Large intestine (tissue), 12 donors: ENCODE measurements at places on chromosomes 6 and 20. TPM values are rescaled to one million over a fixed set of nuclear protein-coding genes. Genes with fewer than 3 reads are reported as not detected.

Gene TMC2
- polyA plus RNA-seq = 0.45 TPM

Gene MEP1A
- polyA plus RNA-seq = 649 TPM

Gene SEMG1
- polyA plus RNA-seq = not detected

Gene ZNF165
- 2.7 TPM for polyA plus RNA-seq

Gene EPPIN
- not detected for polyA plus RNA-seq

Gene IMPG1
- 3.4 TPM for polyA plus RNA-seq

Gene MAP7
- polyA plus RNA-seq = 37.2 TPM

Gene GPANK1
- polyA plus RNA-seq = 21.4 TPM

Gene PMEPA1
- polyA plus RNA-seq = 18.9 TPM

Gene PNLDC1
- 0.16 TPM for polyA plus RNA-seq

Gene GHRH
- 0.79 TPM for polyA plus RNA-seq

Gene BNIP5
- polyA plus RNA-seq = 11.2 TPM

Gene CST2
- polyA plus RNA-seq = 0.07 TPM

DNA sequence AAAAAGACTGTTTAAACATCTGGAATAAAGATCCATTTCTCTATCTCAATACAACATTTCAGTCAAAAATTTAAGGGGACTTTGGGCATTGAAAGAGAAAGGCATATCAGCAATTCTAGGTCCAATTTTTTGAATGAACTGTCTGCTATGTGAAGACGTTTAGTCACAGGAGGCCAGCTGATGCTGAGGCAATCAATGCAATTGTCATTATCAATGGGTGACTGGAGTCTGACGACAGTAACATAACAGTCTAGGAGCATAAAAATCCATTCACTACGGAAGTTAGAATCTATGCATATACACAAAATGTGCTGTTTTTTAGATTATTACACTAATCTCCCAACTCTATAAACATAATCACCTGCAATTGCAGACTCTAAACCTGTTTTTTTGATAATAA, 37.8 kb downstream of the TENT5A start:
- H3K4me1 ChIP-seq = no peaks in the 10 kb centered on the region
- H3K27ac ChIP-seq = no peak overlapping the region
- no peaks in the 10 kb centered on the region for H3K27me3 ChIP-seq
- DNase-seq = no peak

DNA sequence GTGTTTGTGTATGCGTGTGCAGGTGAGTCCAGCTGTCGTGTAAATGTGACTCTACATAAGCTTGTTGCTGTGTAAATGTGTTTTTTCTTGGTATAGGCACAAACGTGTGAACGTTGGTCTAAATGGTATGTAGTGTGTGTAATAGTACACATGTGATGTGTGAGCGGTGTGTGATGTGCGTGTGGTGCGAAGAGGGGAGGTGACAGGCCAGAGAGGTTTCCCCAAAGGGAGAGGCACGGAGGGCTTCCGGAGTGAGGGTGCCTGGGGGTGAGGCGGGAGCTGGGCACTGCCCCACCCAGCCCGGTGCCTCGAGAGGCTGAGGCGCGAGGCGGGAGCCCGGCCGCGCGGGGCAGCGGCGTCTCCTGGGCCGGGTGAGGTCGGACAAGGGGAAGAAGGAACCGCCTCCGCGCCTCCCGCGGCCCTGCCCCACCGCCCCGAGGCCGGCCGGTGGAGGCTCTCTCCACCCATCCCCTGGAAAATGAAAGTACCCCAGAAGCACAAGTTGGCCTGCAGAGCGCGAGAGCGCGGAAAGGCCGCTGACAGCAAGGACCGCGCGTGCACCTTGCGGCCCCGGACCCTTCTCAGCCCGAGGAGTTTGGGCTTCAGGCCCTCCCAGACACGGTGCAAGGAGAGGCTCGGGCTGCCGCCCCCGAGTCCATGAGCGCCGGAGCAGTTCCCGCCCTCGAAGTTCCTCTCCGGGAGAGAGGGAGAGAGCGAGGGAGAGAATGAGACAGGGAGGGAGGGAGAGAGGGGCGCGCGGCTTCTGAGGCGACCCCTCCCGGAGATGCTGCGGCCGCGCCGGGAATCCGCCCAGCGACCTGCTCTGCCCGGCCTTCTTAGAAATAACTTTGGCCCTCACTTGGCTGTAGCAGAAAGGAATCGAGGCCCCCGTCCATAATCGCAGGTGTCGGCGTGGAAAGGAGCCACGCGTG, 43.2 kb upstream of the OSTM1 start:
- H3K36me3 ChIP-seq = no peaks in the 10 kb centered on the region
- peak overlapping the region; percentile 57 for H3K4me3 ChIP-seq
- H3K27ac ChIP-seq = no peak overlapping the region
- DNase-seq = peak; percentile 70
- H3K27me3 ChIP-seq = peaks cover 92% of the 10 kb centered on the region

- no peaks in the 10 kb centered on the region for H3K36me3 ChIP-seq
- H3K4me3 ChIP-seq = no peak overlapping the region
- no peak overlapping the region for H3K27ac ChIP-seq
- H3K4me1 ChIP-seq = no peaks in the 10 kb centered on the region
- H3K27me3 ChIP-seq = no peaks in the 10 kb centered on the region
- DNase-seq = no peak
Measured at GRCh38 chr6:21438237-21438985, 155.1 kb upstream of the SOX4 start.

DNA sequence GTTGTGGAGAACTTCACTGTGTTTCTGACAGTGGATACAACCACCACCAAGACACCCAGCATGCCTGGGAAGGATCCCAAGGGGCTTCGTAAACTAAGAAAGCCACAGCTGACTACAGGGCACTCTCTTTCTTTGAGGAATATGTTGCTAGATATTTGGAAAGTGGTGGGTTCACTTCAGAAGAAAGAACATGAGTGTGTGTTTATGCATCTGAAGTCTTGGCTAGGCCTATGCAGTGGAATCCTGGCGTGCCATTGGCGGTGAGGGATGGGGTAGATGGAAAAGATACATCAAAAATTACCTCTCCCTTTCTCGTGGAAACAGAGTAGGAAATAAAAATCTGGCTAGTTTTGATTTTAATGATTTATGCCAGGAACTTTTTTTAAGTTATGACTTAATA, 187.7 kb downstream of the PDE7B start:
- H3K27me3 ChIP-seq = no peaks in the 10 kb centered on the region
- H3K27ac ChIP-seq = no peak overlapping the region
- peaks cover 6% of the 10 kb centered on the region for H3K4me1 ChIP-seq
- no peak overlapping the region for H3K4me3 ChIP-seq

- peaks cover 6% of the 10 kb centered on the region for H3K4me1 ChIP-seq
- H3K27me3 ChIP-seq = no peaks in the 10 kb centered on the region
- no peaks in the 10 kb centered on the region for H3K36me3 ChIP-seq
- no peak overlapping the region for H3K27ac ChIP-seq
- H3K4me3 ChIP-seq = no peak overlapping the region
Measured at GRCh38 chr6:14375930-14376329, 258.4 kb downstream of the CD83 start.

DNA sequence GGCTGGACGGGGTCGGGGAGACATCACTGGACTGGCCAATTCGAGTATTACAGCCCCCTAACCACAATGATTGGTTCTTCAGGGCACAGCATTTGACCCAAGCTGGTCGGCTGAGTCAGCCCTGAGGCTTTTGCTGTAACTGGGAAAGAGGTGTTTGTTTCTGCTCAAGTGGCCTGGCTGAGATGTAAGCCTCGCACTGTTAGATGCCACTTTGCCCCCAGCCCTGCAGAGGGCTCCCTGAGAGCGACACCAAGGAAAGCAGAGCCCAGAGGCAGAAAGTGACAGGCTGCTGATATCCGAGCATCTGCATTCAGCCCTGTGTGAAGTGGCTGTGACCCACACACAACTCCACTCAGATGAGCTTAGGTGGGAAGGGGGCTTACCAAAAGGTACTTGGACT, 19.4 kb downstream of the ERGIC3 start:
- no peaks in the 10 kb centered on the region for H3K27me3 ChIP-seq
- H3K36me3 ChIP-seq = peaks cover 25% of the 10 kb centered on the region
- H3K4me1 ChIP-seq = peaks cover 14% of the 10 kb centered on the region
- no peak overlapping the region for H3K4me3 ChIP-seq
- no peak overlapping the region for H3K27ac ChIP-seq

GRCh38 chr6:150004101-150004782, 21.1 kb downstream of the RAET1L start:
- H3K27me3 ChIP-seq = peaks cover 60% of the 10 kb centered on the region
- H3K36me3 ChIP-seq = no peaks in the 10 kb centered on the region
- no peak overlapping the region for H3K27ac ChIP-seq
- H3K4me1 ChIP-seq = no peaks in the 10 kb centered on the region
- no peak for DNase-seq

GRCh38 chr6:52910091-52910490, 593 bp upstream of the GSTA3 start:
- no peaks in the 10 kb centered on the region for H3K36me3 ChIP-seq
- H3K4me3 ChIP-seq = no peak overlapping the region
- H3K4me1 ChIP-seq = no peaks in the 10 kb centered on the region
- DNase-seq = no peak

DNA sequence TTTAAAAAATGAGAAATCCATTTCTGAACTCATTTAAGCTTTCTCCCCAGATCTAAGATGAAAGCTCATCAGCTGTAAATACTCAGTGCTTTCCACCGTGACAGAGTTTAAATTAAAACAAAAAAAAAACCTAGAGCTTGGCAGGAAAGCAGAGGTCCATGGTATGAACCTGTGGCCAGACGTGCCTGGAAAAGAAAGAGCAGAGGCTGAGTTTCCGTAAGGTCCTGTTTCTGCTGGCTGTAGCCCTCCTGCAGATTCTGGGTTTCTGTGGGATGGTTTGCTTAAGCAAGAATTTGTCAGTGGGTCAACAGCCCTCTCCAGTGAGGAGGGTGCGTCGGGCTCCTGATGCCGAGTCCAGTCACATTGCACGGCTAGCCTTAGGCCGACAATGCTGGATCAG, 383.2 kb downstream of the SAMD5 start:
- H3K27ac ChIP-seq = no peak overlapping the region
- no peak overlapping the region for H3K4me3 ChIP-seq
- no peak for DNase-seq
- no peaks in the 10 kb centered on the region for H3K36me3 ChIP-seq
- no peaks in the 10 kb centered on the region for H3K4me1 ChIP-seq
- H3K27me3 ChIP-seq = no peaks in the 10 kb centered on the region

DNA sequence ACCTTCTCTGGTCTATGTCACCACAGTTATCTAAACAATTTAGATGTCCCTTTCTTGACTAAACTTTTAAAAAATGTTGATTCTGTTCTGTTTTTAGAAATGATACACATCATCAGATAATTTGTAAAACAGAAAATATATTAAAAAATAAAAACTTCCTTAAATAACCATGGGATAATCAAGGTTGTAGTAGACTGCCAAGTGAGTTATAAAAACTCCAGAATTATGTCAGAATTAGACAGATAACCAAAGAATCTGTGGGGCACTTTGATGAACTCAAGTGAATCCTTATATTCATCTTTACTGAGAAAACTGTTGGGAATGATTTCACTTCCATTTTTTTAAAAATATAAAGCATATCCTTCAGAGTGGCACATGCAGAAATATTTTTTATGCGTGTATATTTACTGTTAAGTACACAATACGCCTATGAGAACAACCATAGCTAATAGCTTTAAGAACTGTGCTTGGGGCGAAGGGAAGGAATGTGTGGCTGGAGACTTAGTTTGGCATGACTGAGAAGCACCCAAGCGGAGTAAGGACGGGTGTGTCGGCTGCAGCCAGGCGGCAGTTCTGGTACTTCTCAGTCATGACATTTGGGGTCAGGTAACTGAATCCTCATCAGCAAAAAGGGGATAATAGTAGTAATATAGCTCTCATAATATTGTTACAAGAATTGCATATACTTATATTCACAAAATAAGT, 604.7 kb upstream of the CITED2 start:
- H3K4me3 ChIP-seq = no peak overlapping the region
- no peak for DNase-seq
- H3K4me1 ChIP-seq = peaks cover 12% of the 10 kb centered on the region
- no peak overlapping the region for H3K27ac ChIP-seq
- H3K36me3 ChIP-seq = no peaks in the 10 kb centered on the region

DNA sequence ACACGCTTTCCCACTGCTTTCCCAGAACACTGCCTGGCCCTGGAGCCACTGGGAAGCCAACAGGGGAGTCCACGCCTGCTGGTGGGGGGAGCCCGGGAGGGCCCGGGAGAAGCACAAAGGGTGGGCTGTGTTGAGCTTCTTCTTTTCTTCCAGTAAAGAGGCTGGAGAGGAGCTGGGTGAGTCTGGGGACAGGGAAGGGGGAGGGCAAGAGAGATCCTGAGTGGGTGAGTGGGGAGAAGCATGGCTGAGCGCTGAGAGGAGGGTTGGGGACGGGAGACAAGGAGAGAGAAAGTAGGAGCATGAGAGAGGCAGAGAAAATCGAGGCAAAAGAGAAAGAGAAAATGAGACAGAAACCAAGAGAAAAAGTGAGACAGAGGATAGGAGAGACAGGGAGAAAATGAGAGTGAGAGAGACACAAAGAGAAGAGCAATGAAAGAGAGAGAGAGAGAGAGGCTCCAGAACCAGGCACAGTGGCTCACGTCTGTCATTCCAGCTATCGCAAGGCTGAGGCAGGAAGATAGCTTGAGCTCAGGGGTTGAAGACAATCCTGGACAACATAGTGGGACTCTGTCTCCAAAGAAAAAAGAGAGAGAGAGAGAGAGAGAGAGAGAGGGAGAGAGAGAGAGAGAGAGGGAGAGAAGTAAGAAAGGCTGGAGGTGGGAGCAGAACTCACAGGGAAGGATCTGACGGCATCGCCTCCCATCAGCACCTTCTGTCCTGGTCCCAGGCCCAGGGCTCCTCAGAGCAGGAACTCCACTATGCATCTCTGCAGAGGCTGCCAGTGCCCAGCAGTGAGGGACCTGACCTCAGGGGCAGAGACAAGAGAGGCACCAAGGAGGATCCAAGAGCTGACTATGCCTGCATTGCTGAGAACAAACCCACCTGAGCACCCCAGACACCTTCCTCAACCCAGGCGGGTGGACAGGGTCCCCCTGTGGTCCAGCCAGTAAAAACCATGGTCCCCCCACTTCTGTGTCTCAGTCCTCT, 2.0 kb downstream of the LST1 start:
- H3K27ac ChIP-seq = no peak overlapping the region
- no peaks in the 10 kb centered on the region for H3K36me3 ChIP-seq
- H3K27me3 ChIP-seq = peaks cover 10% of the 10 kb centered on the region
- H3K4me3 ChIP-seq = no peak overlapping the region
- no peaks in the 10 kb centered on the region for H3K4me1 ChIP-seq
- no peak for DNase-seq

DNA sequence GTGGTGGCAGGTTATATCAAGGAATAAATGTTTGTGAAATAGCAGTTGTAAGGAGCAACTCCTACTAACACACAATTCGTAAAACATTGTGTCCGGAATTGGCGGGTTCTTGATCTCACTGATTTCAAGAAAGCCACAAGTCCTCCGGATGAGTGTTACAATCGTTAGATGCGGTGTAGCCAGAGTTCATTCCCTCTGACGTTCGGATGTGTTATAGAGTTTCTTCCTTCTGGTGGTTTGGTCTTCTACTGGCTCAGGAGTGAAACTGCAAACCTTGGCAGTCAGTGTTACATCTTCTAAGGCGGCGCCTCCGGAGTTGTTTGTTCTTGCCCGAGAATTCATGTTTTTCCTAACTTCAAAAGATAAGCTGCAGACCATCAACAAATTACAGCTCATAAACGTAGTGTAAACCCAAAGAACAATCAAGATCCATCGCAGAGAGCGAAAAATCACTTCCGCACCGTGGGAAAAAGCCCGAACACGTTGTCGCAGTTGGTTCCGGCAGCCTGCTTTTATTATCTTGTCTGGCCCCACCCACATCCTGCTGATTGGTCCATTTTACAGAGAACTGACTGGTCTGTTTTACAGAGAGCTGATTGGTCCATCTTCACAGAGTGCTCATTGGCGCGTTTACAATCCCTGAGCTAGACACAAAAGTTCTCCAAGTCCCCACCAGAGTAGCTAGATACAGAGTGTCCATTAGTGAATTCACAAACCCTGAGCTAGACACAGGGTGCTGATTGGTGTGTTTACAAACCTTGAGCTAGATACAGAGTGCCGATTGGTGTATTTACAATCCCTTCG, 58.2 kb downstream of the TRIM27 start:
- no peak overlapping the region for H3K4me3 ChIP-seq
- H3K27ac ChIP-seq = peak overlapping the region; percentile 92
- DNase-seq = peak; percentile 54
